Erythroblast (primary cell): ENCODE measurements at places on chromosomes 12 and 14.
A peak's percentile ranks its signal among the peaks of the same experiment; 100 is the strongest.

DNA sequence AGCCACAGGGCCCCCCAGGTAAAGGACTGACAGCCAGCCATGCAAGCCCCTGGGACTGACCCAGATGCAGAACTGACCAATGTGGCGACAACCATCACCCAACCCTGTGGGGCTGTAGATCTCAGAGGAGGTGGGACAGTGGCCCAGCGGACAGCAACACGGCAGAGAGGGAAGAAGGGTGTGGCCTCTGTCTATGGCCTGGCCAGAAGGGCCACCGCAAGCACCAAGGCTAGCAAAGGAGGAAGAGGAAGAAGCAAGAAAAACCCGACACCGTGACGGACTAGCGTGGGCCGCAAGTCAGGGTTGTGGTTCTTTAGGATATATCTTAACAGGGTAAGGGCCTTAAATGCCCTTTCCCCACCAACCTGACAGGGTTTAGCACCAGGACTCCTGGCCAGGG lies 71.2 kb downstream of the ITPK1 start:
- DNase-seq, result no peak

- DNase-seq, result no peak
Measured at GRCh38 chr12:24111616-24112015, 162.1 kb upstream of the SOX5 start.

DNA sequence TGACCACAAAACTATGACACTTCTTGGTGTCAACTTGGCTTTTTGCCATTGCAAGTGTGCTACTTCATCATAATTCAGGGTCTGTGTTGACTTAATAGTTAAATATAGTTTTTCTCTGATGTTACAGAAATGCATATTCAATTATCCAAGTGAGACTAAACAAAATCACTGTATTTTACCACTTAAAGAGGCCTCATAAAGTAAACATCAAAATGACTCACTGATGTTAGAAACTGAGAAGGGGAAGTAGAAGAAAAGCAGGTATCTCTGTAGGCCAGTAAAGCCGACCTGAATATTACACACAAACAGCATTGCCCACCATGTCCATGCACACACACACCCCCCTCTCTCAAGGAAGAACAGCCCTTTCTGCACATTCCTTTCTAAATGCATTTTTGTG lies 55.4 kb downstream of the RPAP3 start:
- DNase-seq, result no peak

DNA sequence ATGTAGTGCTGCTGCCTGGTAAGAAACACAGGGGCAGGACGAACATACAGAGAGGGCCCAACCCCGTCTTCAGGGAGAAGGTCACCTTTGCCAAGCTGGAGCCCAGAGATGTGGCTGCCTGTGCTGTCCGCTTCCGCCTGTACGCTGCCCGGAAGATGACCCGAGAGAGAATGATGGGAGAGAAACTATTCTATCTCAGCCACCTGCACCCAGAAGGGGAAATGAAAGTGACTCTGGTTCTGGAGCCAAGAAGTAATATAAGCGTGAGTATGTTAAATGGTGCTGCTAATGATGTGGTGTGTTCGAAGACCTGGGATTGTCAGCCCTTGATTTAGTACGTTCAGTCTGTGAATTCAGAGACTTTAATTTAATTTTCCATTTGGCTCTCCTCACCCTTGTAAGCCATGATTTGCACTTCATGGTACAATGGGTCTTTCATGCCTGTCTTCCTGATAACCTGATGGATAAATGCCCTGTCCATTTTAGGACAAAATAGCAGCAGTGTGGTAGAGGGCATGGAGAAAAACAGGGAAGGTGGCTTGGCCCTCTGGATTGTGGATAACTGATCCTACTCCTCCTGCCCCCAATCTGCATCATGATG lies 318.9 kb downstream of the SNAPC1 start:
- DNase-seq, result no peak

DNA sequence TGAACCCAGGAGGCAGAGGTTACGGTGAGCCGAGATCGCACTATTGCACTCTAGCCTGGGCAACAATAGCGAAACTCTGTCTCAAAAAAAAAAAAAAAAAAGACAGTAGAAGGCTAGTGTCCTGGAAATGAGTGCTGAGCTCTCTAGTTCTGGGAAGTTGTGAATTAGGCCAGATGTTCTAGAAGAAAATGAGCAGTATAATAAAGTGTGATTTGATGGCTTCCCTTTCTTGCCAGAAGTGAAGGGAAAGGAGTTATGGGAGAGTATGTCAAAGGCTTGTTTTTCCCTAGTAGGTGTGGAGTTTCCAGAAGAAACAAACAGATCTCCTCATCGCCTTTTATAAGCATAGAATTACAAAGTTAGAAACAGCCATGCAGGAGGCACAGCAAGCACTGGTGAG lies 20.5 kb downstream of the RNF212B start:
- no peak for DNase-seq

DNA sequence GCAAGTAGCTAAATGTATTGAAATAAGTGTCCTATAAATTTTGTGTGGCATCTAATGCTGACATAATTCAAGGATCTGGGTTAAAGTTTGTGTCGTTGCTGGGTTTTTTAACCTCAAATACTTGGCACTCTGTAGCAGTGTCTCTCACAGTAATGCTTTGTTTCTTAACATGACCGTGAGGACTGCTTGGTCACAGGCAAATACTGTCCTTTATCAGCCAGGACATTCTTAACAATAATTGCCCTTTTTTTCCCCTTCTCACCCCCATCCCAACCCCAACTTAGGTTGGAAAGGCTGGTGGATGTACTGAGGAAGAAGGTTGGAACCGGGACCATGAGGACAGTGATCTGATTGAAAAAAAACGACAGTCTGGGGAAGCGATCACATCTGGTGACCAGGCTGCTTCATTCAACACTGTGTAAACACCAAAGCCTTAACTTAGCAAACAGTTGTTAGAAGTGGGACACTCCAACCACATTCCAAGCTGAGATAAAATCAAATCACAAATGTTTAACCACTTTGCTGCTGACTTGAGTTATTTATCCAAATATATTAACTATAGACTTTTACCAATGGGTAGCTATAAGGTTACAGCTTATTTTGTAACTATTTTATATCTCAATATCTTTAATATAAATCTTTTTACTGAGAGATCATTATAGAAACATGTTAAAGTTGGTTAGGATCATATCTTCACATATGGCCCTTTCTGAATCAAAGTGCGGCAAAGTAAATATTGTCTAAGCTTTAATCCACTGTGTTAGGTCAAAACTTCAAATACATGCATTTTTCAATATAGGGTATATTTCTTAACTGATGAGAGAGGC lies 48.2 kb downstream of the FOXA1 start:
- no peak for DNase-seq

- no peak for DNase-seq
Measured at GRCh38 chr12:13128291-13128965, 25.0 kb upstream of the GSG1 start.

- DNase-seq, result no peak
Measured at GRCh38 chr12:42360747-42361403, 34.9 kb downstream of the PPHLN1 start.

DNA sequence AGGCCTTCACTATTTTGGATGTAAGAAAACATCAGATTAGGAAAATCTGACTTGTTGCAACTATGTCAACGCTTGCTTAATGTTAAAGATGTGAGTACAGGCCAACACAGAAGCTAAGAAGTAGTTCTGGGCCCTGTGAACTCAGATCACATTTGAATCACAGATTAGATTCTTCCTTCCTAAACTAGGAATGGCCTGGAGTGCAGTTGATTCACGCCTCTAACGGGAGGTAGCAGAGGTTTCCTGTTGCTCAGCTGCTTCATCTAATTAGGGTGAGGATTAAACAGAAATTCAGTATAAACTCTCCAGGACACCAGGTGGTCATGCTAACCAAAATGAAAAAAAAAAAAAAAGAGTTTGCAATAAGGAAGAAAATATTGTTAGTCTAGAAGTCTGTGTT lies 314.3 kb downstream of the TRHDE start:
- no peak for DNase-seq

- DNase-seq, result no peak
Measured at GRCh38 chr12:51631591-51631990, 40.6 kb downstream of the SCN8A start.

GRCh38 chr12:13093848-13094220 lies 9.6 kb downstream of the GSG1 start:
- no peak for DNase-seq

DNA sequence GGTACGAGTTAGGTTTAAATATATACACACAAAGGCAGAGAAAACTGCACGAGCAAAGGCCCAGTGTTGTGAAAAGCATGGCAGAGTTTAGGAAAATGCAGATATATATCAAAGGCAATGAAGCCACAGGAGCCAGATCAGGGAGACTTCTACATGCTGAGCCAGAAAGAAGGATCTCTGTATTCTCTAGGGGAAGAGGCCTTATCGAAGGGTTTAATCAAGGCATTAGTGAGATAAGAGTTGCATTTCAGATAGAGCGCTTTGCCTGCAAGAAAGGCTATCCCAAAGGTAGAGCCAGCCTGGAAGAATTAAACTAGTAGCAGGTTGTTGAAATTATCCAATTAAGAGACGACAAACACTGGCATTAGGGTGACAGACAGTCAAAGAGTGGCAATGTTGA lies 7.6 kb downstream of the PTPRO start:
- DNase-seq, result no peak

DNA sequence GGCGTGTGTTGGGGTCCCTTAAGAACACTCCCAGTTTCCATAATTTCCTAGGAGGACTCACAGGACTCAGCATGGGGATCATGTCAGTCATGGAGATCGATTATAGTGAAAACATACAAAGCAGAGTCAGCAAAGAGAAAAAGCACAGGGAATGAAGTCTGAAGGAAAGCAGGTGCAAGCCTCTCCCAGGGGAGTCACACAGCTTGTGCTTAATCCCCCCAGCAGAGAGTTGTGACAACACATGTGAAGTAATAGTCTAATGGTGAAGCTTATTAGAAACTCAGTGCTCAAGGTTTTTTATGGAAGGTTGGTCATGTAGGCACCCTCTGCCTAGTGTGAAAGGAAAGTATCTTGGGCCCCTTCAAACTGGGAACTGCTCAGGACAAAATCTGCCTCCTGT lies 149.0 kb upstream of the SEL1L start:
- no peak for DNase-seq

GRCh38 chr14:97710726-97711125 lies 913.5 kb downstream of the VRK1 start:
- no peak for DNase-seq

DNA sequence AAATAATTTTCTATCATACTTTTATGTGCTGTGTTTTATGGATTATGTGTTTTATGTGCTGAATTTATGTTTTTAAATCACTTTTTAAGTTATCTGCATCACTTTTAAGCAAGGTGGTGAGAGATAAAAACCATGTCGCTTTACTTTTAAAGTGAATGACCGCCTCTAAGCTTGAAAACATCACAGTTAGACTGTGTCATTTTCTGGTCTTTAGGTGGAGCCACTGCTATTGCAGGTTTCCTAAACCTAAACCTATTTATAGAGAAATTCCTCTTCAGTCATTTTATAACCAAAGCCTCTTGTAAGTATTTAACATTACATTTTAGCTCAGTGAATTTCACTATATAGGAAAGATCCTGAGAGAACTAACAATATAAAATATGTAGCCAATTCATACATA lies 21.0 kb upstream of the MDM2 start:
- peak; percentile 22 for DNase-seq

DNA sequence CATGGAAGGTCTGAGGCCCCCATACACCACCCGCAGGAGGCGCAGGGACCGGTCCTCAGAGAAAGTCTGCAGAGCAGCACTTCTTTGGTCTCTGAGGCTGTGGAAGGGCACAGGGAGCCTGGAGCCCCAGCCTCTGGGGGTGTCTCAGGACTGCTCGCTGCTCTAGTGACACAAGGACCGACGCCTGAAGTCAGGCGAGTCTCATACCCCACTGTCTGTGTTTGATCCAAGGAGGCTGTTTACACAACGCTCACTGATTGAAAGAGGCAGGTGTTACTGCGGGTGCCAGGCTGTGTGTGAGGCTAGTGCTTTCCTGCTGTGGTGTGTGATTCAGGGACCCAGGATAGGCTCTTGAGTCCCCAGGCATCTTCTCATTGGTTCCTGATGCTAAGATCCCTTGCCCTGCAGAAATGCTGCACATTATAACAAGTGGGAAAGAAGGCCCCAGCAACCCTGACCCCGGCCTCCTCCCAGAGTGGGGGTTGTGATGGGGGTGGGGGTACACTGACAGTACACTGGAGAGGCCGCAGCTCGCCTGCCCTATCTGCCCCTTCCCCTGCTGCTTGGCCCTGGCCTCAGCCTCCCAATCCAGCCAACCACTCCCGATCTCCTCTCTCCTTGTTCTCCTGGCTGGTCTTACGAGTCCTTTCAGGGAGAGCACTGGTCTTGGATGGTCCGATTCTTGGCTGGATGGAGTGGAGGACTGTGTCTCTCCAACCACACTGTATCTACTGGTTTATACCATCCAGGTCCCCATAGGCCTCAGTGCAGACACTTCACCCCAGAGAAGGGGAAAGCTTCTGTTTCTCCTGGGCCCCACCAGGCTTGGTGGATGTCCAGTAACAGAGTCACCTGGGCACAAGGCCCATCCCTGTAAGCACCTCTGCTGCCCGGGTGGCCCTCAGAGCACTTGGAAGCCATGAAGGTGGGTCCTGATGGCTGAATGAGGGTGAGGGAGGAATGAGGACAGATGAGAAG lies 6.6 kb downstream of the CACNA2D4 start:
- DNase-seq, result no peak

DNA sequence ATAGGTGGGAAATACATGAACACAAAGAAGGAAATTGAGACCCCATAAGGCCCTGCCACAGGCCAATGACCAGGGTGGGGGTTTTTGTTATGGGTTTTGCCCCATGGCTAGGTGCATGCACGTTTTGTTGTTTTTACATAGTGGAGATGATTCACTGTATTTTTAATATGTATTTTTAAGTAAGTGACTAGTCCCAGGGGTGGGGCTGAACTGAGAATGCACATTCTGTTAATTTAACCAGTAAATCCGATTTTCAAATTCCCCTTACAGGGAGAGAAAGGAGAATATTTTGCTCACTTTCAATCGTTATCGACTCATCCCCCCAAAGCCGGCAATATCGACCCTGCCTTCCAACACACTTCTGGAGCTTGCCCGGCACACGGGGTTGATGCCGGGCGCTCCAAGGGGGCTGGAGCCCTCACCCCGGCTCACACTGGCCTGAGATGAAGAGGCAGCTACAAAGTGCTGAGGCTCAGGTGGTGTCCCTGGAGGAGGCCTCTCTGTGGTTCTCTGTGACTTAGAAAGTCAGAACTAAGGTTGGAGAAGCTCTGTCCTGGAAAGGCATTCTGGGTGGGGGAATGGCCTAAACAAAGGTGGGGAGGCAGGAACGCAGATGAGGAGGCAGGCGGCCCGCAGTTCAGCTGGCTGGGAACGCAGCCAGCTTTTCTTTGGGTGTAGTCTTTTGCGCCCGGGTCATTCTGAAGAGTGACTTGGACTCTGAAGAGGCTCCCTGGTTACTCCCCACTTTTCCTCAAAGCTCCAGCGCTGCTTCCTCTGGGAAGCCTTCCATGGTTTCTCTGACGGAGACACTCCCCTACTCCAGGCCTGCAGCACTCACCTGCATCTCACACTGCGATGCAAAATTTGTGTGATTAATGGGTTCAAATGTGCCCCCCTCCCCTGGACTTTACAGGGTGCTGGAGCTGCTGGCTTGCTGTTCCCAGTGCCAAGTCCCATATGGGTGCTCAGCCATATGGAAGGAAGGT lies 50.7 kb upstream of the DLK1 start:
- peak; percentile 95 for DNase-seq
